ENCODE measurements at places on chromosomes 7 and 10. TPM values are rescaled to one million over a fixed set of nuclear protein-coding genes. Genes with fewer than 3 reads are reported as not detected.
A peak's percentile ranks its signal among the peaks of the same experiment; 100 is the strongest.

The ELAPOR2 gene
- total RNA-seq = 31.8 TPM

The TEX47 gene
- total RNA-seq = not detected

The HTR5A gene
- total RNA-seq = 3.4 TPM

The HEPACAM2 gene
- 0.69 TPM for total RNA-seq

The CACNA2D1 gene
- 28.1 TPM for total RNA-seq

The DRGX gene
- total RNA-seq = 3.4 TPM

The TRPV6 gene
- 0.10 TPM for total RNA-seq

The LMOD2 gene
- total RNA-seq = not detected

The DDX21 gene
- total RNA-seq = 40.5 TPM

DNA sequence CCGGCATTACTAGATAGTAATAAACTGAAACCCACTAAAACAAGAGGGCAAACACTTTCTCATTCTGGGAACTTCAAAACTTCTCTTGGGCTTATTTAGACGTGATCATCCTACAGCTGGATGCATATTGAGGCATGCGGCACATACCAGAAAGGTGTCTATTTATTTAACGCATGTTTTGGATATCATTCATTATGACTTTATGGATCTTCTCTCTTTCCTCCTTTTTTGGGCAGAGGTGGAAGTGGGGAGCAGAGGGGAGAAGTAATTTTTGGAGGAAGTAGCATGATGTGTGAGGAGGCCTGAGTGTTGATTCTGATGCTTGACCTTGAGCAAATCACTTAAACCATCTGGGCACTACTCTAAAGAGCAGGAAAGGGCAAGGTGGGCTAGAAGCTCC lies 270.6 kb downstream of the TRIL start:
- H3K27me3 ChIP-seq = peaks cover 2% of the 10 kb centered on the region
- no peak for DNase-seq
- H3K27ac ChIP-seq = peak overlapping the region; percentile 98
- H3K36me3 ChIP-seq = no peaks in the 10 kb centered on the region
- peak overlapping the region; percentile 82 for H3K4me3 ChIP-seq
- peaks cover 25% of the 10 kb centered on the region for H3K4me1 ChIP-seq

- no peak for DNase-seq
- H3K4me1 ChIP-seq = no peaks in the 10 kb centered on the region
Measured at GRCh38 chr10:84511709-84512285, 183.4 kb downstream of the CCSER2 start.

GRCh38 chr7:129110258-129110981 lies 34.1 kb upstream of the TSPAN33 start:
- H3K4me1 ChIP-seq = no peaks in the 10 kb centered on the region
- no peak for DNase-seq
- H3K4me3 ChIP-seq = no peak overlapping the region
- no peak overlapping the region for H3K27ac ChIP-seq
- no peaks in the 10 kb centered on the region for H3K36me3 ChIP-seq
- no peaks in the 10 kb centered on the region for H3K27me3 ChIP-seq

GRCh38 chr10:13751191-13751764 lies 164.5 kb downstream of the PRPF18 start:
- no peak overlapping the region for H3K27ac ChIP-seq
- no peak for DNase-seq
- peaks cover 6% of the 10 kb centered on the region for H3K36me3 ChIP-seq
- H3K27me3 ChIP-seq = no peaks in the 10 kb centered on the region

DNA sequence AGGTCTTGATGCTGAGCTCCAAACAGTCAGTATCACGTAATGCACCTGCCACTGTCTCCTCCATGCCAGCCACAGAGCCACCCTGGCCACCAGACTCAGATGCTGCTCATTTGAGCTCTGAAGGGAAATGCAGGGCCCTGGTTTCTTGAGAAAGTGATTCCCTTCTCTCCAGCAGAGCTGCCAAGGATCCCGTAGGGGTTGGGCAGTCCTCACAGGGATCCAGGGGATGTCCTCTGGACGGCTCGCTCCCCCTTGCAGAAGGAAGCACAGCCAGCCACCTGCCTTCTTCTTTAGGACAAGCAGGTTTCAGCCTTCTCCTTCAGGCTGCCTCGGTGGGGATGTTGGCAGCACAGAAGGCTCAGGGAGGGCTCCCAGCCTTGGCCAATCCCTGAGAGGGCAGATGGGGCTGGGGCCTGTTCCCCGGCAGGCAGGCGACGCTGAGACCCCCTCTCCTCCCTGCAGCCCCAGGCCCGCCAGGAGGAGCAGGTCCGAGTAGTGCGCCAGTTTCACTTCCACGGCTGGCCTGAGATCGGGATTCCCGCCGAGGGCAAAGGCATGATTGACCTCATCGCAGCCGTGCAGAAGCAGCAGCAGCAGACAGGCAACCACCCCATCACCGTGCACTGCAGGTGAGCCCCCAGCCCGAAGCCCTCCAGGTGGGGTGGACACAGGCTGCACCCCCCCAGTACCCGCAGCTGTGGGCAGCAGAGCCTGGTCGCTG lies 48.9 kb downstream of the MKI67 start:
- H3K27ac ChIP-seq = no peak overlapping the region
- H3K36me3 ChIP-seq = peaks cover 44% of the 10 kb centered on the region
- DNase-seq = no peak
- no peak overlapping the region for H3K4me3 ChIP-seq
- H3K27me3 ChIP-seq = no peaks in the 10 kb centered on the region

GRCh38 chr7:29794959-29795629 lies 11.2 kb upstream of the WIPF3 start:
- no peaks in the 10 kb centered on the region for H3K36me3 ChIP-seq
- no peak overlapping the region for H3K27ac ChIP-seq
- no peaks in the 10 kb centered on the region for H3K27me3 ChIP-seq
- no peak for DNase-seq

DNA sequence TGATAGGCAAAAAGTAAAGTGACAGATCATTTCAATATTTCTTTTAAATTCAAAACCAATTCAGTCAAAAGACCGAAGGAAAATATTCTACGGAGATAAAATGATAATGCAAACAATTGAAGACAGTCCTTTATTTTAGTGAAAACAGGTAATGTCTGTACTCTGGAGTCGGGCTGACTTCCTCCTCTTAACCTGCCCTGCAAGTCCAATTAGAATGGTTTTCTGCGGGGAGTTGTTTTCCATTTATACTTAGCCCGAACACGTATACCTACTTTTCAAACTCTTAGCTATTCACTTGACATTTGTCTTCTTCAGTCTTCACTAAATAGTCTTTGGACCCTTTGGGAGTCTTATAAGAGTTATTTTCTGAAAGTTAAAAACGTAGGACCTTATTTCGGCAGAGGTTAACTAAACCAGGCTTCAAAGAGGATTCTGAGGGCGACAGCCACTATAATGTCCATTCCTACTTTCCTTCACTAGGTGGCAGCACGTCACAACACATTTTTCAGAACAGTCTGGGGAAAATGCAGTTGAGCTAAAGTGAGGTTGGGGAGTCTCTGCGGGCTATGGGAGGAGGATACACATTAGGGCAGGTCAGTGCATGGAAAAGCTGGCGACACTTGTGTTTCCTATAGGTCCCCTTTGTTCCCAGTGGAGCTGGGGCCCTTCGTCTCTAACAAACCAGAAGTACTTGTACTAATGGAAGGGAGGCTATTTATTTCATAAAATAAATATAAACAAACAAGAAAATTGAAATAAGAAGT lies 472.0 kb downstream of the KCNMA1 start:
- H3K27me3 ChIP-seq = no peaks in the 10 kb centered on the region
- no peaks in the 10 kb centered on the region for H3K36me3 ChIP-seq
- peak; percentile 64 for DNase-seq
- H3K4me3 ChIP-seq = no peak overlapping the region
- no peaks in the 10 kb centered on the region for H3K4me1 ChIP-seq
- no peak overlapping the region for H3K27ac ChIP-seq

DNA sequence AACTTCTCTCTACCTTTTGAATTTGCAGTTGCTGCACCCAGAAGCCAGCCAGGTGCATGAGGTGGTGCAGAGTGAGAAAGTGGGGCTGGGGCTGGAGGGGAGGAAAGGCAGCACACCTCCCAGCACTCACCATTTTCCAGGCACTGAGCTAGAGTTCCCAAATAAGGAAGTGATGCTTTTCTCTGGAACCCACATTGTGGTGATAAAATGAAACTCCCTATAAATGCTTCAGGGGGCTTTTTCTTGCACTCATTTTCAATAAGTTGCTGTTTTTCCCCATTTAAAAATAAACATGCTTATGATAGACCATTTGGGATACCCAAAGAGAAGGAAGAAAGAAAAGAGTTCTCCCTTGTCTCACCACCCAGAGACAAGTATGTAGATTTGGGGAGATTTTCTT lies 42.8 kb upstream of the TNS3 start:
- H3K27me3 ChIP-seq = no peaks in the 10 kb centered on the region
- no peak for DNase-seq
- H3K4me1 ChIP-seq = peaks cover 39% of the 10 kb centered on the region
- no peaks in the 10 kb centered on the region for H3K36me3 ChIP-seq
- H3K27ac ChIP-seq = no peak overlapping the region

DNA sequence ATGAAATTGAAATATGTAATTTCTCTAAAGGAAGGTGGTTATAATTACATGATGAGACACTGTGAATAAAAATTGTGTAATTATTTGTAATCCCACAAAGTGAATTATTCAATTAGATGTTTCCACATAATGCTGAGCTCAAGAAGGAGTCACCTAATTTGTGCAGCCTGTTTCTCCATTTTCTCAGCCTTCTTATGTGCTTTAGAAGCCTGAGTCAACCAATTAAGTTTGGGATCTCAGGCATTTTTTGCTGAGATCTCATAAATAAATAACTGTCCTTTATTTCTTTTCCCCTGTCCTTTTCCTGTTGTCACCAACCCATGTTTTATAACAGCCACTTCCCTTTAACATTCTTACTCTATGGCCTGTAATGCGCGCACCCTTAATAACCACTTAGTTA lies 506.5 kb upstream of the SEMA3D start:
- H3K36me3 ChIP-seq = no peaks in the 10 kb centered on the region
- H3K4me3 ChIP-seq = no peak overlapping the region
- DNase-seq = no peak
- no peaks in the 10 kb centered on the region for H3K4me1 ChIP-seq

DNA sequence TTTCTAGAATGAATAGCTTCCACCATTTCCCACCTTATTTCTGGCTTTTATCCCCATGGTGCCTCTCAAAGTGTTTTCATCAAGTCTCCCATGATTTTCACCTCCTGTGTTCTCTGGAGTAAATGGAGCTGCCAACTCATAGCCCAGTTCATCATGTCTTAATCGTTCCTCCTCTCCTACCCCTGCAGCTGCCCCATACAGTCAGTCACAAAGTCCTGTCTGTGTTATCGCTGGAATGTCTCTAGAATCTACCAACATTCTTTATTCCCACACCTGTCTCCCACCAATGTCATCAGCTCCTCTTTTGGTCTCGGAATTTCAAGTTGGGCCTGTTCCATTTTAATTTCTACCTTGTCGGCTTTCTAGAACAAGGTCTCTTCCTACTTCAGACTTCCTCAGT lies 178.9 kb downstream of the MLLT10 start:
- no peaks in the 10 kb centered on the region for H3K27me3 ChIP-seq
- H3K4me1 ChIP-seq = peaks cover 3% of the 10 kb centered on the region
- no peak overlapping the region for H3K4me3 ChIP-seq
- DNase-seq = no peak

DNA sequence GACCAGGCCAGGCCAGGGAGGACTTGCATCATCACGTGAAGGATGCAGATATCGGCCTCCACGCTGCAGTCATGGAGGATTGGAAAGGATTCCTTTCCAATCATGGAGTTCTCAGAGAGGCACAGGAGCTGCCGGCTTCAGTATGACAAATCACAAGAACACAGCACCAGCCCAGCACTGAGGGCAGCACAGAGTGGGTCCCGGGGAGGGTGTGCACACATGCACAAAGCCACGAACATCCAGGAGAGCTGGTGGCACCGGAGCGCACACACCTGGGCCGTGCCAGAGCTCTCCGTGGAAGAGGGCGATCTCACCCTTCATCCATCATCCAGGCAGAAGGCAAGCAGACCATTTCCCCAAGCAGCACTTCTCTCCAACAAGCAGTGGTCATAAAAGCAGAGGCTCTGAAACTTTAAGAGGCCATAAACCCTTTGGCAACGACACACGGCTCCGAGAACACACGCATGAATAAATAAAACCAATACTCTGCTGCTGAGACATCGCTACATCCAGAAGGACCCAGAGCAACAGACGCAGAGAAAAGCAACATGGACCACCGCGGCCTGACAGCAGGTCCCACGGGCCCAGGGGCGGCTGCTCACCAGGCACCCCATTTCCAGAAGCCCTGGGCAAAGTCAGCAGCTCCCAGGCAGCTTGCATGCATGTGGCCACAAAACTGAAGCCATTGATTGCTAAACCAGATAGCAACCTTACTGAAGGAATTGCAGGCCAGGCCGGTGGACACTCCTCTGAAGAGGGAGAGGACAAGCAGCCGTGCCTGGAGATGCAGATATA lies 180.8 kb downstream of the USP6NL start:
- no peaks in the 10 kb centered on the region for H3K36me3 ChIP-seq
- H3K27me3 ChIP-seq = no peaks in the 10 kb centered on the region
- H3K4me1 ChIP-seq = peaks cover 18% of the 10 kb centered on the region

DNA sequence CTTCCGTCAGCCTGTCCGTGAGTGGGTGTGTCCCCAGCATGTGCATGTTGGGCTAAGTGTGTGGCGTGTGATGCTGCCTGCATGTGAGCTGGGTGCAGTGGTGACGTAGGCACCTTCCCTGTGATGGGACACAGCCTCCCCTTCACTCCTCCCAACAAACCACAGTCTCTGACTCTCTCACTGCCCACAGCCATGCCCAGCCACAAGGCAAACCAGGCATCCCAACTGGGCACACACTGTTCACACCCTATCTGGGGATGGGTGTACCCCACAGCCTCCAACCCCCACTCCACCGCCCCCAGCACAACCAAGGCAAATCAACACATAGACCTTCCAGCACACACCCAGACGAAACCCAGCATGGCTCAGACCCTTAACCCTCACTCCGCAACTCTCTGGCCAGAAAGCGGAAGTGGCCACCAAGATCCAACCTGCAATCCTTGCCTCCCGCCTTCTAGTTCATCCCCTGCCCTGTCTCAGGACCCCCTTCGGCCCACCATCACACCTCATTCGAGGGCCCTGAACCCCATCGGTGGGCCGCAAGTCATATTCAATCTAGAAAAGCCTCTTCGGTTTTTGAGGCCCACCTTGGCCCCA lies 10.4 kb downstream of the PSD start:
- peak overlapping the region; percentile 27 for H3K4me3 ChIP-seq
- no peak for DNase-seq
- H3K36me3 ChIP-seq = peaks cover 42% of the 10 kb centered on the region
- peaks cover 7% of the 10 kb centered on the region for H3K27me3 ChIP-seq
- H3K4me1 ChIP-seq = peaks cover 53% of the 10 kb centered on the region

- no peak for DNase-seq
- H3K4me1 ChIP-seq = peaks cover 59% of the 10 kb centered on the region
- no peaks in the 10 kb centered on the region for H3K27me3 ChIP-seq
Measured at GRCh38 chr10:79065091-79065551, 3.6 kb upstream of the ZMIZ1 start.

GRCh38 chr10:131475043-131475442 lies 163.5 kb upstream of the TCERG1L start:
- H3K27me3 ChIP-seq = no peaks in the 10 kb centered on the region
- H3K36me3 ChIP-seq = no peaks in the 10 kb centered on the region
- H3K27ac ChIP-seq = no peak overlapping the region
- peaks cover 14% of the 10 kb centered on the region for H3K4me1 ChIP-seq

GRCh38 chr7:47803846-47804245 lies 144.4 kb downstream of the PKD1L1 start:
- DNase-seq = no peak
- H3K27ac ChIP-seq = no peak overlapping the region
- no peak overlapping the region for H3K4me3 ChIP-seq
- H3K36me3 ChIP-seq = no peaks in the 10 kb centered on the region

- H3K27me3 ChIP-seq = no peaks in the 10 kb centered on the region
- DNase-seq = peak; percentile 21
- H3K4me3 ChIP-seq = no peak overlapping the region
- H3K27ac ChIP-seq = no peak overlapping the region
- peaks cover 16% of the 10 kb centered on the region for H3K4me1 ChIP-seq
Measured at GRCh38 chr7:6160191-6160623, 112.2 kb downstream of the CYTH3 start.

All from spinal cord (tissue), 10 donors.